ENCODE measurements at places on chromosomes 4 and X.
A peak's percentile ranks its signal among the peaks of the same experiment; 100 is the strongest.

GRCh38 chrX:2784026-2784425, 32.2 kb downstream of the XG start:
- no peaks in the 10 kb centered on the region for H3K36me3 ChIP-seq
- no peak for DNase-seq
- H3K4me3 ChIP-seq = no peak overlapping the region
- H3K27ac ChIP-seq = no peak overlapping the region
- H3K4me1 ChIP-seq = no peaks in the 10 kb centered on the region

DNA sequence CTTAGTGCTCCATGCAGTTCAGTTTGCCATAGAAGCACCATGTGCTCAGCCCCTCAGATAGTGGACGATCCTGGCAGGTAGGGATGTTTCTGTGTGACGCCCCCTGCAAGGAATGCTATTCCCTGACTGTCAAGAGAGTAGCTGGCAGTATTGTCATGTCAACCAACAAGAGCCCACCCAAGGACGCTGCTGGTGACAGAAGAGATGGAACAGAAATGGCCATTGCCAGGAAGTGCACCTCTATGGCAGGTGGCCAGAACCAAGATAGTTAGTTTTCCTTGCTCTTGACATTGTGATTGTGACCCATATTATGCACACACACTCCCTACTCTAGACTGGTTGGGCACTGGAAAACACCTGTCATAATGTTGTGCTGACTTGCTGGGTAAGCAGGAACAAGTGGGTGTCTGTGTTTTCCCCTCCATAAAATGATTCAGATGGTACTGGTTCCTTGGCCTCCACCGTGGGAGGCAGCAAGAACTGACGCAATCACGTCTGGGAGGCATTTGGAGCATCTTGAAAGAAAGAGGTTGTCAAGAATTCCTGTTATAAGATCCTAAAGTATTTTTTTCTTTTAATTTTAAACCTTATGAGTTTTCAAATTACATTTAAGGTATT, 507.9 kb downstream of the MID1IP1 start:
- no peaks in the 10 kb centered on the region for H3K36me3 ChIP-seq
- peaks cover 11% of the 10 kb centered on the region for H3K27me3 ChIP-seq
- H3K4me3 ChIP-seq = no peak overlapping the region

DNA sequence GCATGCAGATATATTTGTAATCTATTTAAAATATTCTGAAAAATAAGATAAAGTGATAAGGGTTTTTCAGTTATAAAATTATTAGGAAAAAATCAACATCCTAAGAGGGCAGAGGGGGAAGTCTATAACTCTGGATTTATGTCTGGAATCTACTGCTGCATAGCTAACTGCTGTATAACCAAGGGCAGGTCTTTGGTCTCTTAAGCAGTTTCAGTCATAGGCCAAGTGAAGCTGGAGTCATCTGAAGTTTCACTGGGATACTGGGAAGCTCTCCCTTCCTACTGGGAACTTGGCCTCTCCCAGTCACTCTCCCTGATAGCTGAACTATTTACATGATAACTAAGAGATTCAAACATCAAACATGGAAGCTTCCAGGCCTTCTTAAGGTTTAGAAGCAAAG, 1409.9 kb upstream of the PCDH7 start:
- no peaks in the 10 kb centered on the region for H3K36me3 ChIP-seq
- no peak for DNase-seq
- no peak overlapping the region for H3K4me3 ChIP-seq
- H3K4me1 ChIP-seq = no peaks in the 10 kb centered on the region

- no peak for DNase-seq
- H3K4me1 ChIP-seq = peaks cover 36% of the 10 kb centered on the region
- H3K27me3 ChIP-seq = no peaks in the 10 kb centered on the region
- peak overlapping the region; percentile 58 for H3K27ac ChIP-seq
- no peak overlapping the region for H3K4me3 ChIP-seq
- no peaks in the 10 kb centered on the region for H3K36me3 ChIP-seq
Measured at GRCh38 chrX:7088968-7089615, 58.4 kb upstream of the STS start.

- H3K27ac ChIP-seq = peak overlapping the region; percentile 53
- no peaks in the 10 kb centered on the region for H3K27me3 ChIP-seq
- H3K4me1 ChIP-seq = peaks cover 38% of the 10 kb centered on the region
- no peak for DNase-seq
Measured at GRCh38 chr4:48746608-48747362, 33.3 kb downstream of the FRYL start.

DNA sequence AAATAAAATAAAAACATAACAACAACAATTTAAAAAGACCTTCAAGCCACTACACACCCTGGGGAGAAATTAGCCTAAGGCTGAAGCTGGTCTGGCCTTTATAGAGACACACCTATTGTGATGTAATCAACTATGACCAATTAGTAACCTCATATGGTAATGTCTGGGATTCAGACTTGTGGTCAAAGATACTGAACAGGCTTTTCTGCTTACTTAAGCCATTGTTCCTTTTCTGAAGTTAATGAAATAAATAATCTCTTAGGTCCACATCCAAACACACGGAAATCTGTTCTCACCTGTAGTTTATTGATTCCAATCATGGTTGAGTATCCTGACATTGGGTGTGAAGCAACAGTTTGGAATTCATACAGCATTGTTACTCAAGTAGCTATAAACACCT, 152.5 kb downstream of the PLS3 start:
- no peaks in the 10 kb centered on the region for H3K27me3 ChIP-seq
- H3K4me1 ChIP-seq = no peaks in the 10 kb centered on the region
- DNase-seq = no peak
- no peak overlapping the region for H3K27ac ChIP-seq
- no peaks in the 10 kb centered on the region for H3K36me3 ChIP-seq

DNA sequence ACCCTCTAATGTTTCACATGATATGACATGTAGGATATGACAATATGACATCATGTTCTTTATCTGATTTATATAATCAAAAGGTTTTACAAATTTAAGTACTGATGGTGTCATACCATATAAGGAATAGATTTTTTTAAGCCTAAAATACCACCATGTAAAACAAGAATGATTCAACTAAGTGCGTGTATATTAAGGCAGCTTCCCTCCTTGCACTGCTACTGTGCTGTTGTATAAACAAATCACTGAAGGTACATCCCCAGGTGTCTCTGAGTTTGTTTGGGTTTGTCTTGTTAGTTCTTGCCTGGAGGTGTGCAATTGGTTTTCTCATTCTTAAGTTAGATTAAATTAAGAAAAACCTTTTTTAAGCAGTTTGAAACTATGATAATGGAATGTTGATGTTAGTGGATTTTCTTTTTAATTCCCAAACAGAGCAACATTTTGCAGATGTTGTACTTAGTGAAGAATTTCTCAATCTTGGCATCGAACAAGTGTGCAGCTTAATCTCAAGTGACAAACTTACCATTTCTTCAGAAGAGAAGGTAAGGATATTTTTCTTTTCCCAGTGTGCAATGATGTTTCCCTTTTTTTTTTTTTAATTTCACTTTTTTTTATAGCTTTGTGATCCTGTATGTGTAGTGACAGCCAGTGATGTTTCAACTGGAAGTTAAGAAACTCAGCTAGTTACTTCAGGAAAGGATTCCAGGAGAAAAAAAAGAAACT, 33.4 kb upstream of the MSMO1 start:
- H3K36me3 ChIP-seq = peaks cover 17% of the 10 kb centered on the region
- DNase-seq = no peak
- peaks cover 20% of the 10 kb centered on the region for H3K4me1 ChIP-seq
- peak overlapping the region; percentile 88 for H3K4me3 ChIP-seq
- no peaks in the 10 kb centered on the region for H3K27me3 ChIP-seq

DNA sequence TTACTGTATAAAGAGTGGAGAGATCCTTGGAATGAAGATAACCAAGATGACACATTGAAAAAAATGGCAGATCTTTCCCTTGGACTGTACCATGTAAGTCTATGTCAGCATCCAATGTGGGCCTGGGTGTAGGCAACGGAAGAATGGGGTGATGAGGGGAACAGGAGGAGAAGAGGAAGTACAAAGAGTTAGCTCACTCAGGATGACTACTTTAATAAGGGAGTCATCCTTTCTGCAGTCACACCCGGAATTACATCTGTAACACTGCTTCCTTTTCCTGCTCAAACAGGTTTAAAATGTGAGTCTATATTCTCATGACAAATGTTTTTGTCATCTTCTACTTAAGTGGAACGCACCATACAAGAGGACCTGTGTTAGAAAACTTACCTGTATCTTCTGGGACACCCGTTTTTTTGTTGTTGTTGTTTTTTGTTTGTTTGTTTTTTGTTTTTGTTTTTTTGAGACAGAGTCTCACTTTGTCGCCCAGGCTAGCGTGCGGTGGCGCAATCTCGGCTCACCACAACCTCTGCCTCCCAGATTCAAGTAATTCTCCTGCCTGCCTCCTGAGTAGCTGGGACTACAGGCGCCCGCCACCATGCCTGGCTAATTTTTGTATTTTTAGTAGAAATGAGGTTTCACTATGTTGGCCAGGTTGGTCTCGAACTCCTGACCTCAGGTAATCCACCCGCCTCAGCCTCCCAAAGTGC, 18.0 kb downstream of the HPSE start:
- H3K36me3 ChIP-seq = peaks cover 6% of the 10 kb centered on the region
- no peak for DNase-seq
- H3K4me3 ChIP-seq = no peak overlapping the region
- no peak overlapping the region for H3K27ac ChIP-seq

- no peak for DNase-seq
- no peak overlapping the region for H3K27ac ChIP-seq
- H3K36me3 ChIP-seq = no peaks in the 10 kb centered on the region
- H3K4me3 ChIP-seq = no peak overlapping the region
- no peaks in the 10 kb centered on the region for H3K27me3 ChIP-seq
Measured at GRCh38 chrX:82666355-82666754, 841.7 kb upstream of the POU3F4 start.

- DNase-seq = no peak
- no peak overlapping the region for H3K4me3 ChIP-seq
- no peaks in the 10 kb centered on the region for H3K4me1 ChIP-seq
- peaks cover 10% of the 10 kb centered on the region for H3K27me3 ChIP-seq
Measured at GRCh38 chr4:150229520-150229919, 151.3 kb downstream of the DCLK2 start.

- H3K4me3 ChIP-seq = no peak overlapping the region
- H3K27ac ChIP-seq = no peak overlapping the region
- no peaks in the 10 kb centered on the region for H3K4me1 ChIP-seq
- peaks cover 10% of the 10 kb centered on the region for H3K36me3 ChIP-seq
- DNase-seq = no peak
Measured at GRCh38 chr4:83473966-83474365, 10.9 kb downstream of the ABRAXAS1 start.

- H3K27ac ChIP-seq = no peak overlapping the region
- H3K4me3 ChIP-seq = no peak overlapping the region
- DNase-seq = no peak
- H3K27me3 ChIP-seq = no peaks in the 10 kb centered on the region
- H3K4me1 ChIP-seq = peaks cover 13% of the 10 kb centered on the region
Measured at GRCh38 chr4:145043306-145043705, 54.7 kb downstream of the ANAPC10 start.
